ENCODE measurements at places on chromosomes 2 and 18.

DNA sequence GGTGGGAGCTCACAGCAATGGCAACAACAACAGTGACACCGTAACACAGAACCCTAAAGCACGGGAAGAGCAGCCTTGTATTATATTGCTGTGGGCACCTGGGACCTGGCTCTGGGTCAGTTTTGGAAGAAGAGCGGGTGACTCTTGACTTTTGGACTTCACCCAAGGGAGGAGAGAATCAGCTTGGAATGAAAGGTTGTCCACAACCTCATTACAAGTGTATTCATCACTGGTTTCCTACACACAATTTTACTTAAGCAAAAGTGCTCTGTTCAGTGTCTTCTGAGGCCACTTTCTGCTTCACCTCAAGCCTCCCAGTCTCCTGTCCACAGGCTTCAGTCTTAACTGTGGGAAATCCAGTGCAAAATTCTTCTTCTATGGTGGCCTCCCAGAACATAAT lies 263.8 kb downstream of the KCNE4 start:
- peak; percentile 61 for ATAC-seq

DNA sequence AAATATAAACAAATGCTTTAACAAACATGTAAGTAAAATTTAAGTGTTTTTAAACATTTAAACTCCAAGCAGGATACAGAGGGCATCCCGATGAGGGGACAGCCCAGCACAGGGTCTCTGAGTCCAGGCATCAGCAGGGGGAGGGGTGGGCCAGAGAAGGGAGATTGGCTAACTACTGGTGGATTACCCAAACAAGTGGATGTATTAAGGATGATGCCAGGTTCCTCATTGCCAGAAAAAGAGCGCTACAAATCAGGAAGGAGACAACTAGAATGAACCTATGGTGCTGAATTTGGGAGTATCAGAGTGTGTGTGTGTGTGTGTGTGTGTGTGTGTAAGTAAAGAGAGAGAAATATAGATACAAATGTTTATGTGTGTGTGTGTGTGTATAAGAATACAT lies 162.0 kb upstream of the RMP24 start:
- no peak for ATAC-seq

DNA sequence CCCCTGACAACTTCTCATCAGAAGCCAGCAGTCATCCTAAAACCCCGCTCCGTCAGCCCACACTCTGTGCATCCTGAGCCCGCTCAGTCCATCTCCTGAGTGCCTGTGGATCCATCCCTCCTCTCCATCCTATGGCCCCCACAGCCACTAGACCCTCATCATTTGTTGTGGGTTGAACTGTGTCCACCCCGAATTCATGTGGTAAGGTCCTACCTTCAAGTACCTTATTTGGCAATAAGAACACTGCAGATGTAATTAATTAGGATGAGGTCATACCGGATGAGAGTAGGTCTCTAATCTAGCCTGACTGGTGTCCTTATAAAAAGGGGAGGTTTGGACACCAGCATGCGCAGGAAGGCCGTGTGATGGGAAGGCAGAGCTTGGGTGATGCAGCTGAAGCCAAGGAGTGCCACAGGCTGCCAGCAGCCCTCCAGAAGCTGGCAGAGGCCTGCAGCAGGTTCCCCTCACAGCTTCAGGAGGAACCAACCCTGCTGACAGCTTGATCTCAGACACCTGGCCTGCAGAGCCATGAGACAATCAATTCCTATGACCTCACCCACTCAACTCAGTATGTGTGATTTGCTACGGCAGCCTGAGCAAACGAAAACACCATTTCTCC lies 192.4 kb downstream of the ZBTB7C start:
- ATAC-seq = no peak

DNA sequence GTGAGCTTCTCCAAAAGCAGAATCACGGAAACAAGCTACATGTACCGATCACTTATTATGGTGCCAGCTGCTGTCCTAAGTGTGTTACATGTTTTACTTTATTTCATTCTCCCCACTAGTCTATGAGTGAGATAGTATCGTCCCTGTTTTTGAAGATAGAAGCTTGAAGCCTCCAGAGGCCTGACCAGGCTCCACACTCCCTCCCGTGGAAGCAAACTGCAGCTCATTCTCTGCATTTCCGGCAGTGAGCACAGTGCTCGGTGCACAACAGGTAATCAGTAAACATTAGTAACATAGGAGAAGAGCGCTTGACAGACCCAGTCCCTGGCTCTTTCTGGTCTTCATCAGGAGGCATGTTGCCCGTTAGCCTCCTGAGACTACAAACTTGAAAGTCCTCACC lies 72.9 kb downstream of the ZBTB7C start:
- ATAC-seq = no peak

- no peak for ATAC-seq
Measured at GRCh38 chr2:242075168-242075567, 205.6 kb downstream of the RTP5 start.

- ATAC-seq = no peak
Measured at GRCh38 chr2:3754795-3755194, 51.4 kb downstream of the DCDC2C start.

All from SK-N-SH treated with all-trans-retinoic acid at 6 μM for 48 hours (cell line).